ENCODE measurements at places on chromosomes 12 and 14.

DNA sequence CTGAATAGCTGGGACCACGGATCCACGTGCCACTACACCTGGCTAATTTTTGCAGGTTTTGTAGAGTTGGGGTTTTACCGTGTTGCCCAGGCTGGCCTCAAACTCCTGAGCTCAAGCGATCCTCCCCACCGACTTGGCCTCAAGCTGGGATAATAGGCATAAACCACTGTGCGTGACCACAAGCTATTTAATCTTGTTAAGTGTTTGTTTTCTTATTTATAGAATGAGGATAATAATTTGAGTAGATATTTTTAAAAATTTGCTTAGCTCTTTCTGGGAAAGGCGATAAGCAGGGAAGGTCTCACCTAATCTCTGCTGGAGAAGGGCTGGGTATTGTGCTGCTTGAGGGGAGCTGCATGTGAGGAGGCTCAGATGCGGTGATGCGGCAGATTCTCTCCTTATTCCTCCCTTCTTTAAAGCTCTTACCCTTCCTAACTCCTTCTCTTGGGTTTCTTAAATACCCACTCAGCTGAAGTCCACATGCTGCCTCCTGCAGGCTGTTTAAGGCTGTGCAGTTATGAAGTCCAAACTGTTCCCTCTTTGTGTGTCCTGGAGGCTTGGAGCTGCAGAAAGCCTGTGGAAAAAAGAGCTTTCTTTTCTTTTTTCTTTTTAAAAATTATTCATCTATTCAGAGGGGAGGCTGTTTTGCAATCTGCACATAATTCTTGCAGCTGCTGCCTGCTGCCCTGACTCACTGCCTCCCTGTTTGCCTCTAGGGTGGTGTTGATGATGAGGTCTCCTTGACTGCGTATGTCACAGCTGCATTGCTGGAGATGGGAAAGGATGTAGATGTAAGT is 37.9 kb downstream of the A2ML1 start:
- no peak for DNase-seq

- no peak for DNase-seq
Measured at GRCh38 chr12:118033902-118034301, 17.4 kb downstream of the RFC5 start.

GRCh38 chr12:46699986-46700385 is 125.8 kb downstream of the SLC38A4 start:
- DNase-seq = no peak

GRCh38 chr12:95191060-95191696 is 26.1 kb downstream of the FGD6 start:
- no peak for DNase-seq

DNA sequence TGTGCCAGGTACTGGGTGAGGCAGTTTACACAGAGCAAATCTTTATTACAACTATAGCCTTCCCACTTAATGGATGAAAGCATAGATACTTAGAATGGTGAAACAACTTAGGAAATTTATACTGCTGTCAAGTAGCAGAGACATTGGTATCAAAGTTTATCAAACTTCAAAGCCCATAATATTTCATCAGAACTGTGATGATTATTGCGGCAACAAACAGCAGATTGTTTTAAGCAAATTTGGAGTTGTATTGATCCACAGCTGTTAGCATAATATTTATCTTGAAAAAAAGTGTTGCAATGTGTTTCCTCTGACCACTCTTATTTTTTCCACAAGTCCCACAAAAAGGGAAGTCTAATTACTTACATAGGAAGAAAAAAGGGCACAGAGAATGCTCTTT is 2.0 kb upstream of the SLCO1B3 start:
- no peak for DNase-seq

- no peak for DNase-seq
Measured at GRCh38 chr14:58108717-58109116, 43.3 kb downstream of the ARMH4 start.
